ENCODE measurements at places on chromosomes 7 and 10.

DNA sequence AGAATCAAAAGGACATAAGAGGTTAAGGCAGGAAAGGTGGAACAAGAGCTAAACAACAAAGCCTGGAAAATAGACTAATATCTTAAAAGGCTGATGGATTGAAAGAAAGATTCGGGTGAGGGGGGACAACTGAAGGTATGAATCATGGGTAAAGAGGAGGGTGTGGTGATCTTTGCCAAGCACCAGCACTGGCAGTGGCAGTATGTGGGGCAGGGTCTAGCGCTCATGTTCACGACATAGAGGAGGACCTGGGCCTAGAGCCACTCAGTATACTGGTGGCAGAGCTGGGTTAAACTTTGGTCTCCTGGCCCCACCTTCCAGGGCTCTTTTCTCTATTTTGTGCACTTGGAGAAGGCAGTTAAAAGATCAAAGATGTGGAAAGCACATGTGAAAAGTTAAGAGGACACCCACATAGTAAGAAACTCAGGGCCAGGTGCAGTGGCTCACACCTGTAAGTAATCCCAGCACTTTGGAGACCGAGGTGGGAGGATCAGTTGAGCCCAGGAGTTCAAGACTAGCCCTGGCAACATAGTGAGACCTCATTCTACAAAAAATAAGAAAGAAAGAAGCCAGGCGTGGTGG is 40.5 kb upstream of the MMD2 start:
- no peak for DNase-seq

GRCh38 chr7:138898255-138898654 is 82.9 kb downstream of the KIAA1549 start:
- no peak for DNase-seq

GRCh38 chr7:88358881-88359280 is 52.2 kb upstream of the STEAP4 start:
- no peak for DNase-seq

GRCh38 chr7:81402227-81402626 is 367.6 kb downstream of the HGF start:
- DNase-seq: no peak

DNA sequence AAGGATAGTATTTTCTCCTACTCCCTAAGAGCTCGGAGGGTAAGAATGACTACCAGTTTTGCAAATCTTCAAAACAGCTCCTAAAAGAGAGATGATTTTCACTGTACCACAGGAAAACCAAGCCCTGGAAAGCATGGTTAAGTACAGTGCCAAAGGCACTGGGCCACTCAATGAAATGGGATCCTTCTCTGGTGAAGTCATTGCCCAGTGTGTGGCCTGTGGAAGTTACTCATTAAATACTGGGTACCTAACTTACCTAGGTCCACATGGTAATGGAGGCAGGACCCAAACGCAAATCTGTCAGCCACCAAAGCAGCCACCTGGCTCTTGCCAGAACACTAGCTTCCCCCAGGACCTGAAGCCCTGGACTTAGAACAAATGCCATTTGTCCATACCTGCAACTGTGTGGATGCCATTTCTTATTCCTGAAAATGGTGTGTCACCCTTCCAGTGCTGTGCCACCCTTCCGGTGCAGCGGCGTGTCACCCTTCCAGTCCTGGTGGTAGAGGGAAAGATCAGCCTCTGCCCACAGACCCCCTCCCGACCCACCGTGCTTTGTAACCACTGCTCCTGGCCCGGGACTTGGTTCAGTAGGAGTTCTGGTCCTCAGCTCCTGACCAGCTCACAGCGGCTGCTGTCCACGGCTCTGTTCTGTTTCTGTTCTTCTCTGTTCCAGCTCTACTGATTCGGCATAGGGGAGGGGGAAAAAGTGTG is 659.2 kb downstream of the SDK1 start:
- DNase-seq: no peak

DNA sequence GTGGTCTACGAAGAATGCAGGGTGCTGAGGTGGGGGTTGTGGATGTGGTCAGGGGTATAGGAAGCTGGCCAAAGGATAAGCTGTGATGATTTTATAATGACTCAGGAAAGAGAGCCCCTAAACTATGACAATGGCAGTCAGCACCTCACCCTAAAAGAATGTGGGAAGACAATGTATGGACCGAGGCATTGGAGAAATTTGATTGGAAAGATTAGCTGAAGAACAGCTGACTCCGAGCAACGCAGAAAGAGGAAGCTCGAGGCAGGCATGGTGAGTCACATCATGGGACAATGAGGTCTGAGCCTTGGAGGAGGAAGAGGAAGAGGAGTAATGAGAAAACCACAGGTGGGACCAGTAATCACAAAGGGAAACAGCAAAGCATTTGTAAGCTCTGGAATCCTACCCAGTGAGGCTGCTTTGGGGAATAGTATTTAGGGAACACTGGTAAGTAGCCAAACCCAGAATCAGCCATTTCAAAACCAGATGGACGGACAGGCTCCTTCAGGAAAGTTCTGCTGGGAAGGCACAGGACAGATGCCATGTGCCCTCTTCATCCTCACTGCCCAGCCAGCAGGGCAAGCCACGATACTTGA is 295.4 kb downstream of the PRPF18 start:
- no peak for DNase-seq
